ENCODE measurements at places on chromosomes 5 and 9. TPM values are rescaled to one million over a fixed set of nuclear protein-coding genes. Genes with fewer than 3 reads are reported as not detected.

NMUR2 gene
- total RNA-seq = not detected

- DNase-seq = no peak
Observed at GRCh38 chr9:270657-271237, 56.1 kb downstream of the DOCK8 start.

ZNF354C gene
- 3.9 TPM for total RNA-seq

TSSK1B gene
- 0.10 TPM for total RNA-seq

GRCh38 chr5:178551059-178551458 lies 39.1 kb downstream of the COL23A1 start:
- DNase-seq = no peak

SLC34A1 gene
- total RNA-seq = not detected

GRCh38 chr5:139182528-139183296 lies 15.5 kb downstream of the SIL1 start:
- no peak for DNase-seq

DNA sequence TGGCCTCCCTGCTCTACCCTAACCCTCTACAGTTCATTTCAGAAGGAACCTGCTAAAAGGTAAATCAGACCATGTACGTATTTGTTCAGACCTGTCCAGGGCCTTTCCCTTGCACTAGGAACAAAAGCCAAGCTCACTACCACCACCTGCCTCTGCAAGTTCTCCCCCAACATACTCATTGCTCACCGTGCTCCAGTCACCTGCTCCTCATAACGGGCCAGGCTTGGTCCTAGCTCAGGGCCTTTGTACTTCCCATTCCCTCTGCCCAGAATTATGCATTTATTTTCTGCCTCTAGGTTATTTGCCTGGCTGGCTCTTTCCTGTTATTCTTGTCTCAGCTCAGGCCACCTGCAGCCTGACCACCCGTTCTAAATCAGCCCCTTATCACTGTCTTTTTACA lies 4.8 kb upstream of the FGF1 start:
- DNase-seq = no peak

- no peak for DNase-seq
Observed at GRCh38 chr5:54766748-54767147, 218.6 kb downstream of the ESM1 start.
